ENCODE measurements at places on chromosomes 4 and X. TPM values are rescaled to one million over a fixed set of nuclear protein-coding genes. Genes with fewer than 3 reads are reported as not detected.

The C1QTNF7 gene
- total RNA-seq = not detected

The MSX1 gene
- total RNA-seq = not detected

The ZDHHC15 gene
- 0.28 TPM for total RNA-seq

- no peak for DNase-seq
Measured at GRCh38 chr4:54780149-54780495, 122.4 kb downstream of the KIT start.

GRCh38 chrX:12911122-12911470, 4.7 kb downstream of the TLR8 start:
- DNase-seq = no peak

DNA sequence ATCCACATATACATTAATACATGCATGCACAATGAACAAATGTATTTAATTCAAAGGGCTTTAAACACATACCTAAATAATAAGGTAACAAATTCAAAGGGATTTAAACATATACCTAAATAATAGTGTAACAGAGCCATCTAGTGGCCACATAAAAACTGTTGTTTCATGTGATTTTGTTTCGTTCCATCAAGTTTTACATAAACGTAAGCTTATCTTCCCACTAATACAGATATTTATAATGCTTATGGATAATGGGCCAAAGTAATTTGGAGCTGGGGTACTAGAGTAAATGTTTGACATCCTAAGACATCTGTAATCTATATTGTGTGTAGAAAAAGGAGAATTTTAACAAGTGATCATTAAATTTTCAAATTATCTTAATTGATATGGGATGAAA, 82.3 kb downstream of the PRSS12 start:
- peak; percentile 65 for DNase-seq

DNA sequence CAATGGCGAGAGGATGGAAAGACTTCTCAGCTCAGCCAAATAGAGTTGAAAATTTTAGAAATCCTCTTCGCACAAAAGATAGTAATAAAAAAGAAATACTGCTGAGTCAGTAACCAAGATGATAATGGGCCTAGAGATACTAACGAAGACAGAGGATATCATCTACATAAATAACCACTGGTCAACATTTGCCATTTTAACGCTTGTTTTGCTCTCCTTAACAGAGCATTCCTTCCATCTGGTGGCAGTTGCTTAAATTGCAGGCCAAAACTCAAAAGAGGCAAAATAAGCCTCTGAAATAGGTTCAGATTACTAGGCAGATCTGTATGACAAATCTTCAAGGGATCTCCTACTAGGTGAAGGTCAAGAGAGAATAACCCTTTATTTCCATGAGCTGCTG, 51.7 kb upstream of the MCF2 start:
- DNase-seq = peak; percentile 57

GRCh38 chrX:12042615-12043014, 95.7 kb upstream of the FRMPD4 start:
- DNase-seq = no peak

The EFHC2 gene
- not detected for total RNA-seq

All from activated CD4-positive, alpha-beta T cell treated with anti-CD3 and anti-CD28 coated beads, Interleukin-2, amount 10 ng/mL, durations not matched to agents 24 days and 14 days (primary cell).